Hypothalamus (tissue), 51 donors: ENCODE measurements at places on chromosomes 1 and 21.

- no peak for DNase-seq
Observed at GRCh38 chr21:25862112-25862511, 127.3 kb downstream of the GABPA start.

DNA sequence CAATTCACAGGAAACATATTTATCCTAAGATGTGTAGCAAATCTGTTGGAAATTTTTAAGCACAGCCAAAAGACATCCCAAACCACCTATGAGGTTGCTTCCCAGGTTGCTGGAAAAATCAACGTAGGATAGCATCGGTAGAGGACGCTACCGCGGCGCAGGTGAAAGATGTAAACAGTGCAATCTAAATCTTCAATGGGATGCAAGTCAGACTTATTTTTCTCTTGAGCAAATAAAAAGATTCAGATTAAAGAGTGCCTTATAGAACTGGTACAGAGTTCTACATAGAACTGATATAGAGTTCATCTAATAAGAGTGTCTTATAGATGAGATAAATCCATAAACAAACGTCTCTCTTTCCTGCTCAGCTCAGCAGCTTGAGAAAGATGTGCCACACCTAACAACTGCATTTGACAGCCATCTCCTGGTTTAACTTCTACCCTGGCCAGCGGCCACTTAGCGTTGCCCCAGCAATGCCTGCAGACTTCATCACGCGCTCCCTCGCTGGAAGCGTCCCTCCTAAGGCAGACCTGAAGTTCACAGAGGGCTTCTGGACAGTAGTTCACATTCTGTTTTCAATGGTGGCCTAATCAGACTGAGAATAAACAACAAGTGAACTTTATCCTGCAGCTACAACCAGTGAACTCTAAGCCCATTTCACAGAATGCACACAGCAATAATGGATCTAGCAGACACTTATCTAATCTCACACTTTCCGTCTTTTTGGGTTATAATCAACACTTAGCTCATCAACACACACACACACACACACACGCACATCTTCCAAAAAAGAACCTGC, 164.5 kb downstream of the TOMM20 start:
- DNase-seq, result no peak

- no peak for DNase-seq
Observed at GRCh38 chr1:107048241-107048640, 8.2 kb upstream of the PRMT6 start.

- DNase-seq, result no peak
Observed at GRCh38 chr1:21814981-21815582, 3.0 kb downstream of the LDLRAD2 start.

DNA sequence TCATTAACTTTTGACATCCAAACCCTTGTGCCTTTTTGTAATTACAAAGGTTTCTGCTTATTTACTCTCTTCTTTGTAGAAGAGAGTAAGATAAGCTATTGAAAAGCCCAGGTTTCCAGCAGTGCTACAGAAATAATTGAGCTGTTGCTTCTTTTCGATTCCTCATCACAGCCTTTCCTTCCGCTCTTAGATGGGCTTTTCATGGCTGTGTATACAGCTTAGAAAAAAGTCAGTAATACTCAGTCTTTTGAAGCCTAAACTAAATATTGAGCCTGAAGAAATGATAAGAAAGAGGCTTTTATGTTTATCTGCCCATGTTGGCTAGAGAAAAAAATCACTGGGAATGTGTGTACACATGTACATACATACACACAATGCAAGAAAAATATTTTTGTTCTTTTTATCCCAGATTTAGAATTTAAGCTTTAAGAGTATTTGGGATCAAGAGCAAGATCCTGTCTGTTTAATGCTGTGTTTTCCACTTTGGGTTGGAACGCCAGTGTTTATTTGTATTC, 172.4 kb downstream of the VPS13D start:
- no peak for DNase-seq

DNA sequence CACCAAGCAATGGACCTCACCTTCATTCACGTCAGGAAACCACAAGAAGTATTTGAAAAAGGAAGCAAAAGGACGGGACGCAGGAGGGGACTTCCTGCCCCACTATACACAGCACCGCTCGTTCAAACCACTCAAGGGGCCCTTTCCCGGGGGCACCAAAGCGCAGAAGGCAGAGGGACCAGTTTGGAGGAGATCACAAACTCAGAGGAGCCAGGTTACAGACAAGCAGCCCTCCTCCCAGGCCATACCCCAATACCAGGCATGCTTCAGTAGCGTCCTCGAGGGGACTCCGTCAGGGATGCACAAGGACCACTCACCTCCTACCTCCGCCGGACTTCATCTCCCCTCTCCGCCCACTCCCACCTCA, 685 bp downstream of the CRTC2 start:
- no peak for DNase-seq

GRCh38 chr1:105886309-105886708, 1170.2 kb upstream of the PRMT6 start:
- DNase-seq, result no peak

DNA sequence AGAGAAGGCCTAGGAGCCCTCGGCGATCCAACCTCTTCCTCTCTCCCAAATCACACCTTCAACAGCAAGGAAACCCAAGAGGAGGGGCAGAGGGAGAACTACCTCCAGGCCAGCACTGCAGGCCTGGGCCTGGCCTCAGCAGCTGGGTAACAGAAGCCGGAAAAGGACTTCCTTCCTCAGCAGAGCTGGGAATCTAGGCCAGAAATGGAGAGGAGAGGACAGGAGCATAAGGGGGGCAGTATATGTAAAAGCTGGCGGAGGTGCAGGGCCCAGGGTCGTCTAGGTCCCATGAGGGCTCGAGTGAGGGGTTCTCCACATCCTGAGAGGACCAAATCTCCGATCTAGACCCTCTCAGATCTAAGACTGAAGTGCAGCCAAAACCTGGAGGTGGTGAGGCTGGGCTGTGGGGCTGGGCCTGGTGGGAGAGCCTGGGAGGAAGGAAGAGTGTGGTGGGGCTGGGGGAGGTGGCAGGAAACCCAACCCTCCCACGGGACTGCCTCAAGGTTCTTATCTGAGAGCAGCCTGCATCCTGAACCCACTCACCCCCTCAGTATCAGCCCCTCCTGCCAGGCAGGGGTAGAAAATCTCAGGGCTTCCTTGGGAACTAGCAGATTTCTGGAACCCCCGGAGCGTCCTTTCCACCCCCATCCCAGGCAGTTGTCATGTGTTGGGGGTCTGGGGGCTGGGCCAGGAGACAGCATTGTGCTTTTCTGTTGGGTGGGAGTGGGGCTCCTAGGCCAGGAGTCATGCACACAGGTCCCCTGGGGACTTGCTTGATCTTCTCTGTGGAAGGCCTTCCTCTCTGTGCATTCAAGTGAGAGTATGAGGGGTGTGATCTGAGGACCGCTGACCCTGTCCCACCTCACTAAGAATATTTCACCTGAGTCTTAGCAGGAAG, 33.0 kb downstream of the PIK3C2B start:
- DNase-seq, result no peak

DNA sequence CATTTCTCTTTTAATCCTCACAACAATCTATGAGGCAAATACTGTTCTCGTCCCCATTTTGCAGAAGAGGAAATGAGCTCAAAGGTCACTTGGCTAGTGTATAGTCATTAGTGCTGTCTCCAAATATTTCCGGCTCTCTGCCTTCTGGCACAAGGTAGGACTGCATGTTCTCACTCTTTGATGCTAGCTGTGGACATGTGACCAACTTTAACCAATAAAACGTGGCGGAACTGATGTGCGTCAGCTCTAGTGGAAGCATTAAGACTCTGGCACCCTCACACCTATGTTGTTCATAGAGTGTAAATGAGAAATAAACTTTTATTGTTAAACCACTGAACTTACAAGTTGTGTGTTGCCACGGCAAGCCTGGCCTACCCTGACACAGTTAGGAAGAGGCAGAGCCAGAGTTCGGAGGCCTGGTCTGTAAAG, 5.0 kb upstream of the KIF21B start:
- DNase-seq, result peak; percentile 45

DNA sequence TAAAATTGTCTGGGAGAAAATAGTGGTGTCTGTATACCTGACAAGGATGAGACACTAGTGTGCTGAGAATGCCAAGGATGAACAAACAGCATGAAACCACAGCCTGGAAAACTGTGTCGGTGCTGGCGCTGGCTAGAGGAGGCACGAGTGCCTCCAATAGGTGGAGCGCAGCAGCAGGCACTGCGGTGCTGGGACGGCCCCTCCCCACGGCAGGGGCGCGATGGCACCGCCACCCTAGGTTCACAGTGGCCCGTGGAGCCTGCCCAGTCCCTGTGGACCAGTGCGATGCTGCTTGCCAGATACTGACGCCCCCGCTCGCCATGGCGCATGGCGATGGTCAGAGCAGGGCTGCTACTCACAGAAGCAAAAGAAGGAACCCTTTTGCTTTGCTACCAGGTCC, 6.8 kb downstream of the CFAP410 start:
- no peak for DNase-seq

DNA sequence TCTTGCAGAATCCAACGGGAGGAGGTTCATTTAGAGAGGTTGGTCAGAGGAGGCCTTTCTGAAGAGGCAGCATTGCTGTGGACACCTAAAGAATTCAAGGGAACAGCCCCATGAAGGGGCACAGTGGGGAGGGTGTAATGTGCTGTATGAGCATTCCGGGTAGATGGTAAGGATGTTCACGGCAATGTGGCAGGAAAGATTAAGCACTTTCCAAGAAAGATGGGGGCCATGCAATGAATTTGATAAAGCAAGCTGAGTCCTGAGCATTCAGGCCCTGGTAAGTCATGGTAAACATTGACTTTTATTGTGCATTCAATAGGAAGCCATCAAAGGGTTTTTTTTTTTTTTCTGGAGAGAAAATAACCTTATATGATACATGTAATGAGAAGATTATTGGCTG, 166.6 kb downstream of the GREM2 start:
- DNase-seq, result no peak

GRCh38 chr1:39142401-39143060, 62.0 kb upstream of the MACF1 start:
- DNase-seq, result no peak

GRCh38 chr1:170853867-170854266, 81.5 kb upstream of the MROH9 start:
- no peak for DNase-seq

- DNase-seq, result no peak
Observed at GRCh38 chr1:56360021-56360420, 219.3 kb downstream of the PLPP3 start.

DNA sequence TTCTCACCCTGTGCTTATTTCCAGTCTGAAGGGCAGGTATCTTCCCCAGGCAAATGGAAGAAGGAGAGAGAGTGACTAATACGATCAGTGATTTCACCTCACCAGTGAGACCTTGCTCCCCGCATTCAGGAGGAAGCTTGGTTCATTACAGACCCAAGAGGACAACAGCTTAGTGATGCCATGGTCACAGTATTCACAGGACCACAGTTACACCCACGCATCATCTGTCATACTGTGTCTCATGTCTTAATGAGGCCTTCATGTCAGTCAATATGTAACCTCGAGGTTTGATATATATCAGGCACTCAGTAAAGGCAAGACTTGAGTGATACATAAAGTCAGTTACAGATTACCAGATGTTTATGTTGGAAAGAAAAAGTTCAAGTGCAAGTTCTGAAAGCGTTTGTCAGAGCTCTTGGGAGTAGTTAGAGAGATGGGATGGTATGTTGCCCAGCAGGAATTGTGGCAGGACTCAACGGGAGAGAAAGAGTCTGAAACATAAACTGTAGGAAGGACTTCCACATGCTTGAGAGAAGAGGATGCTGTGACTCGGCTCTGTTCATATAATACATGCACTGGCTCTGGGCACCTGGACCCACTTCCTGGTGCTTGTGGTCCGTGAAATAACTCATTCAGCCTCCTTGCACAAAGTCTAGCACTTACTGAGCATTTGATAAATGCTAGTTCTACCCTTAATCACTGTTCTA, 33.3 kb downstream of the GNPAT start:
- DNase-seq, result no peak

DNA sequence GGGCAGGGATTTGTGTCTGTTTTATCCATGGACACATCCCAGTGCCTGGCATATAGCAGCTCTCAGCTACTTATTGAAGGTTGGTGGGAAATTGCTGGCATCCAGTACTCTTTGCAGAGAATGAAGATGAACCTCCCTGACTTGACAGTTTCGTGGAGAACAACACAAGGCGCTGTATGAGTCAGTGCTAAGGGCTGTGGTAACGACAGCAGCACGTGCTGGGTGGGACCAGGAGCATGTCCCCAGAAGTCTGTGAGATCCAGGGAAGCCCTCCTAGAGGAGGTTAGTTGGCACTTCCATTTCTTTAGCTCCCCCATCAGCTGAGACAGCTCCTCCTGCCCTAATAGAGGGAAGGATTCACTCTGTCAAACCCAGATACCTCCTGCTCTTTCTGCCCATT, 25.9 kb upstream of the IL19 start:
- DNase-seq, result no peak

- peak; percentile 9 for DNase-seq
Observed at GRCh38 chr1:39539252-39539790, 37.3 kb downstream of the PABPC4 start.

- DNase-seq, result peak; percentile 7
Observed at GRCh38 chr1:147890177-147890790, 12.3 kb upstream of the GJA8 start.

- DNase-seq, result no peak
Observed at GRCh38 chr1:155254228-155254713, 1.0 kb downstream of the ENTREP3 start.

DNA sequence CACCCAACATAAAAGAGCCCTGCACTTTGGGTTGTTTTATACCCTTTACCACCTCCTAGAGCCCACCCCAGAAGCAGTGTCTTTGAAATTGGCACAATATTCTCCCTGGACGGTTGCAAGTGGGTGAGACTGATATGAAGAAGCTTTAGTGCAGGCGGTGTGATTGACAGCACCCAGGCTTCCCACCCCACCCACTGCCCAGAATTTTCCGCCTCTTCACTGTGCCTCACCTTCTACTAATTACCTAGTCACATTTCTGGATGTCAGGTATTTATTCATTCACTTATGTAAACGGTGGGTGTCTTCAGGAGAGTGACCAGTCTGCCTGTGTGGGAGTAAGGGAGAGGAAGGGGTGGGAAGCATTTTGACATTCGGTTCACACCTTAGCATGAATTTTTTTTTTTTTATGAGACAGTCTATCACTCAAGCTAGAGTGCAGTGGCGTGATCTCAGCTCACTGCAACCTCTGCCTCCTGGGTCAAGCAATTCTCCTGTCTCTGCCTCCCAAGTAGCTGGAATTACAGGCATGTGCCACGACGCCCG, 1.7 kb upstream of the FAM89A start:
- DNase-seq, result no peak

DNA sequence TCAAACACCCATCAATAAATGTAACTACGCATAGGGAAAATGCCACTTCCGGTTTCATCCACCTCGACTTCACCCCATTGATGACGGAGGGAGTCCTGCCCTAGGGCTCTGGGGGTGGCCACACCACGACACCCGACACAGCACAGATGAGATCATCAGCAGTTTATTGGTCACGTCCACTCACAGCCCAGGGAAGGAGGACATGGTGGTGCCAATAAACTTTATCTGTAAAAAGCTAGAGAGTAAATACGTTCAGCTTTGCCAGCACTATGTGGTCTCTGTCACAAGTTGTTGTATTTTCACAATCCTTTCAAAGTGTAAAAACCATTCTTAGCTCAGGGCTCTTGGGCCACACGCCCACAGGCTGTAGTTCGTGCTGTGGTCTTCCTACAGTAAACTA, 16.3 kb downstream of the SETD4 start:
- DNase-seq, result no peak

- no peak for DNase-seq
Observed at GRCh38 chr1:43822040-43822690, 111.4 kb upstream of the ARTN start.
